CD4-positive, alpha-beta T cell treated with Interleukin-15 for 1 hour (primary cell): ENCODE measurements at places on chromosomes 4 and X.
A peak's percentile ranks its signal among the peaks of the same experiment; 100 is the strongest.

DNA sequence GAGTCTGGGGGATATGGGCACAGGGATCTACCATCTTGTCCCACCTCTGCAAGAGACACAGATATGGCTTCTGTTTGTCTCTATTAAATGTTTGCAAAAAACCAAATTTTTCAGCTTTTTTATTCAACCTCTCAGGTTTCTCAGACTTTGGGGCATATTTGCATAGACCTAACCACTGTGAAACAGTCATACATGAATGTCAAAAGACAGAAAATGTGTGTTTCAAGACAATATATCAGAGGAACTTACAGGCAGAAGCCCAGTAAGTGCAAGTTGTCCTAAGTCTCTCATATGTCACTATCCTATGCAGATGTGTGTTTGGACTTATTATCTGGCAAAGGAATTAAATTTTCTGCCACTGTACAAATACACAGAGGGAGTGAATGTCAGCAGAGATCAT, 951.2 kb downstream of the PCDH18 start:
- DNase-seq, result no peak

DNA sequence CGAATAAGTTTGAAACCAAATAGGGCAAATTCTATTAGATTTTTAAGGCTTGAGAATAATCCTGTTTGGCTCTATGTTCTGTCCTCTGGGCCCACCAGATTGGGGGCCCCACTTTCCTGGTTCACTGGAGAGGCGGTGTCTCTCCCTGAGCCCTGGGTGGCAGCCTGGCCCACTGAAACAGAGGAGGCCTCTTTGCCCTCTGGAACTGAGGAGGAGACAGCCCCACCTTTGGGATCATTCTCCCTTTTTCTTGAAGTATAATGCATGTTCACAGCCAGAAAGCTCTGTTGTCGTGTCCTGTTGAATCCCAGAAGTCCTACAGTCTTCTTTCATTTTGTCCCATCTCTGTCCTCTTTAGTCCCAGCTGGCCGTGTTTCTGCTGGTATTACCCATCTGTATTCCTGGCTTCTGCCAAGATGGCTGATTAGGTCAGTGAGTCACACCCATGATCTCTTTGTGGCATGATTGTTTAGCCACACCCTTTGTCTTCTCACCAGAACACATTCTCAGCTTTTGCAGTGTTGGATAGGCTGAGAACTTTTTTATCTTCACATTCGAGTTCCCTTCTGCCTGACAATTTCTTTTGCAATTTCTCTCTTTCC, 8.1 kb upstream of the TBC1D25 start:
- DNase-seq, result no peak

- DNase-seq, result no peak
Observed at GRCh38 chrX:149272690-149273463, 232.2 kb downstream of the IDS start.

- DNase-seq, result no peak
Observed at GRCh38 chr4:34271479-34272355, 1972.6 kb downstream of the ARAP2 start.

GRCh38 chrX:122218666-122219065, 965.4 kb upstream of the GRIA3 start:
- no peak for DNase-seq

DNA sequence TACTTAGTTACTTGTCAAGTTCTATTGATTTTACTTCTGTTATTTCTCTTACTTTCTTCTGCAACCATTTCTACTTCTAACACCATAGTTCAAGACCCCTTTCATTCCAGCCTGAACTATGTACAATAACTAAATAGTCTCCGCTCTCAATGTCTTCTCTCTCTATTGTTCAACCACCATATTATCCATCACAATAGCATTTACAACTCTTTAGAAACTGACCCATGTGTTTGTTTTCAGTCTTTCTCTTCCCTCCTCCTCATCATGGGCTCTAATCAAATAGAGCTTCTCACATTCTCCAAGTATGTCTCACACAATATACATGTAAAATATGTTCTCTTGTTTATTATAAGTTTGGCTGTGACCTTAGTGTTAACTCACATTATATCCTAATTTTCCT, 143.6 kb downstream of the ZAR1 start:
- no peak for DNase-seq

DNA sequence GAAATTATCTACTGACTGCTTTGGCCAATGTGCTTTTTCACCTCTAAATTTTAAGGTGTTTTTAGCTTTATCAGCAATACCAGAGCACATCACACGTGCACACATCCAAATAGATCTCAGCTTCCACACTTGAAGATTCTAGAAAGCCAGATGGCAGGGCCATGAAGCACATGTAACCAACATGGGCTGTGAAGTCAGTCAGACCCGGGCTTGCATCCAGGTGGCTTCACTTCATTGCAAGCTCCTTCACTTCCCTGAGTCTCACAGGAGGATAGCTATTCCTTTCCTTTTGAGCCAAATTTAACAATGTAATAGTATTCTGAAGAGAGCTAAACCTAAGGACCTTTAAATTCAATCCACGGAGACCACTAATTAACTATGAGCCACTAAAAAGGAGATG, 86.5 kb downstream of the SH3RF1 start:
- no peak for DNase-seq

DNA sequence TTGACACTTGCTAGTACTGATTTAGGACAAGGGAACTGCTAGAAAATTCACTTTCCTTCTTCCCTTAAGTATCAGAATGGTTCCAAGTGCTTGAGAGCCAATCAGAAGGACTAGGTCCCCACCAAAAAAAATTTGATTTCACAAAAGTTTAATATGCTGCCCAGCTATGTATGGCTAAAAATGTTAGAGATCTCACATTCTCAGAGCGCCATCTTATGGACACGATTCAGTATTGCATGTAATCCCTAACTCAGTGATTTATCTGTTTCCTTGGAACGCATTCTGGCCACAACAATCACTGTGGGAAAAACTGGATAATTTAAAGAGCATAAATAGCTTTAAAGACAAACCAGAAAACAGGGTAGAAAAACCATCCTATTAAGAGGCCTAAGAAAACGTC, 255.1 kb upstream of the GPC4 start:
- no peak for DNase-seq

DNA sequence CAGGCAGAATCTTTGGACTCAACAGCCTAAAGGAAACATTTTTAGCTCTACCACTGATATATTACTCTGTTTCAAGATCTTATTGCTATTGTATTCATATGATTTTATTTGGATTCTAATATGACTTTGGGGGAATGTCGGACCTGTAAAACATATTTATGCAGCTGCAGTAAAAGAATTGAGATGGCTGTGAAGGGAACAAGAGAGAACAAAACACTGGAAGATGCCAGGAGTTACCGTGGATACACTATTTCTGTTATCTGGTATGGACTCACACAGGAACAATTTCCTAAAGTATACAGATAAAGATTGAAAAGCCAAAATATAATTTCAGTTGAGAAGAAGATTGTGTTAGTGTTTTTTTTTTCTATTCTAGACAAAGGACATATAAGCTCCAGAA, 113.0 kb upstream of the DCLK2 start:
- no peak for DNase-seq

GRCh38 chr4:61385256-61385655, 185.1 kb downstream of the ADGRL3 start:
- no peak for DNase-seq

GRCh38 chrX:15718283-15718970, 19.6 kb upstream of the CA5B start:
- DNase-seq, result no peak

DNA sequence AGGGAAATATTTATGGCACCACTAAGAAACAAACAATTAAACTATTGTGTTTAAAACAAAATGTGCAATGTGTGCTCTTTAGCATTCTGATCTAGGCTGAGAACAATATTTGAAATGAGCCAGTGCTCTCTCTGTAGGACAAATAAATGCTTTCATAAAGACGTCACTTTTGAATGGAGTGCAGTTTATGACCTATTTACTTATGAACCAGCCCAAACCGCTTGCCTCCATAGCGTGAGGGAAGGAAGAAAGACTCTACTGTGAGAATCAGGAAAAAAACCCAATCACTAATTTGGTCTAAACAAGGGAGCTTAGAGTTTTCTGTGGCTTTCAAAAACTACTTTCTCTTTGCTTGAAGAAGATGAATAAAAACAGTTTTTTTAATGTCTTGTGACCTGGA, 39.4 kb downstream of the SAT1 start:
- DNase-seq, result no peak

DNA sequence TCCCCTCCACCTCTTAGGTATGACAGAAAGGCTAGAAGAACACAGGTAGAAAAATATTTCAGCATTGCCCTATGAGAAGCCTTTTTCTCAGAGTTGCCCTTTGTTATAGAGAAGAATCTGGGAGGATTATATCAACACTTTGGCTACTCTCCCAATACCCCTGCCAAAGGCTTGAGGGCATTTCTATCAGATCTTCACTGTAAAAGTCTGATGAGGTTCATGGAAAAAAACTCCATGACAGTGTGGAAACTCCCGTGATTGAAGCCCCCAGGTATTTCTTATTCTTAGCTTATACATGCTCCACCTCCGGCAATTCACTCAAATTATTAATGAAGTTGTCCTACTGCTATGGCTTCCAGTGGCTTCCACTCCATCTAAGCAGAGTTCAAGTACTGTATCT, 753.6 kb downstream of the CENPC start:
- no peak for DNase-seq

DNA sequence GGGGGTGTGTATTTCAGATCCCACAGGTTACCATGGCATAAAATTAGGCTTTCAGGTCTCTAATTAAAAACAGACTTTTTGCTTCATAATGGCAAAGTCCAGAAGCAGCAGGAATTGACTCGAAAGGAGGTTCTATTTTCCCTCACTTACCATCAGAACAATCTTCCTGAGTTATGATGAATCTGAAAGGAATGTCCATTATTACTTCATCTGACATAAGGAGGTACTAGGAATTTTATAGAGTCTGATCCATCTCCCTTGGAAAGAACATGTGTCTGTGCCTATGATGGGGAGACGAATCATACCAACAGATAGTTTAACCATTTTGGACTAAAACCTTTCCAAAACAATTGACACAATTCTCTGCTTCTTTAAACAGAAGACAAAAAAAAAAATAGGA, 206.3 kb upstream of the FGF13 start:
- DNase-seq, result no peak

DNA sequence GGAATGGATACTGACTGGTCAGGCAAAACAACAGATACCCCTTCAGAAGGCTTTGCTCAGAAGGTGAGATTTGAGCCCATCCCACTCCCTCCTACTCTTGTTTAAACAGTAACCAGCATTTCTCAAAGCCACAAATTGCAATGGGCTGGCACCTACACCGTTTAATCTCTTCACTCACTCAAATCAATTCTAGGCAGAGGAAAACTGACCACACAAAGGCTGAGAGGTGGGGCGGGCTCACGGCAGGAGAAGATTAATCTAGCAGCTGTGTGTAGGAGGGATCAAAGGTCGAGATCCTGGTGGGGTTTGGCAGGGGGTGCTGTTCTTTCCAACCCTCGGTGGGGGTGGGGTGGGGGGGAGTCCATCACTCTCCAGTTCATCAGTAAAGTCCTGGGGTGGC, 622.4 kb downstream of the BCOR start:
- no peak for DNase-seq

- DNase-seq, result no peak
Observed at GRCh38 chrX:102892103-102892502, 45.0 kb upstream of the RAB40AL start.

DNA sequence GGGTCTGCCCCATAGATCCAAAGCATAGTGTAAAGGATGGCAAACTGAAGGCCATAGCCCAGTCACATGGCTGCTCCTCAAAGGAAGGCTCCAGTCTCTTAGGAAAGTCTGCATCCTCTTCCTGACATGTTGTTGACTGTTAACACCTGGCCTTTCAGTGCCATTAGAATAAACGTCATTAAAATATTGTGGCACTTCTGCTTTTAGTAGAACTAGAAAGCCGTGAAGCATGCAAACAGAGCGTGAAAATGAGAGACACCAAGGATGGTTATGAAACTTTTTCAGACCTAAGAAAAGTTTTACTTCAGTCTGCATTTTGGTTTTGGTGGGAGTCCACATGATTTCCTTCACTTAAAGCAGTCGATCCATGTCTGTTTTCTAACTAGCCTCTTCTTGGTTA, 41.1 kb upstream of the AFF2 start:
- no peak for DNase-seq

GRCh38 chr4:36332023-36332781, 50.8 kb downstream of the DTHD1 start:
- DNase-seq, result no peak

GRCh38 chrX:149473966-149474365, 31.1 kb downstream of the IDS start:
- no peak for DNase-seq

- DNase-seq, result no peak
Observed at GRCh38 chr4:61201961-61202637, 2.0 kb downstream of the ADGRL3 start.

- DNase-seq, result peak; percentile 15
Observed at GRCh38 chr4:2290488-2290887, 28.6 kb upstream of the MXD4 start.

GRCh38 chr4:106316773-106317409, 541 bp downstream of the AIMP1 start:
- no peak for DNase-seq

DNA sequence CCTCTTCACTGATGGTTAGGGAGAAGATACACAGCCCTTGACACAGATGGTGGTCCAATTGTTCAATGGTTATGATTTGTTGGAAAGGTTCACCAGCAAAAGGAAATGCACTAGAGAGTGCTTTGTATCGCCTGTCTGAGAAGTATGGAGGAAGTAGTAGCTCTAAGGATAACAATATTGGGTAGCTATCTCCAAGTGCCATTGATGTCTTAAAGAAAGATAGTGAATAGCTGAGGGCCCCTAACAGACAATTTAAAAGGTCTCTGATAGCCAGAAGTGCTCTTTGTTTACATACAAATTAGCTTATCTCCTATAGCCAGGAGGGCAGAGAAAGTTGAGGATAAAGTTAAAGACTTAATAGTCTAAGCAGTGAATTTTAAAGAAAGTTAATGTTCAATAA, 33.9 kb upstream of the BLTP1 start:
- DNase-seq, result no peak

GRCh38 chrX:42739741-42740140, 38.2 kb downstream of the PPP1R2C start:
- DNase-seq, result no peak

GRCh38 chr4:21884615-21885014, 64.0 kb downstream of the KCNIP4 start:
- no peak for DNase-seq

GRCh38 chrX:110992611-110993010, 103.4 kb upstream of the PAK3 start:
- no peak for DNase-seq

- no peak for DNase-seq
Observed at GRCh38 chrX:20463296-20464075, 196.8 kb upstream of the RPS6KA3 start.

- DNase-seq, result no peak
Observed at GRCh38 chr4:88418411-88418810, 38.5 kb upstream of the HERC5 start.

DNA sequence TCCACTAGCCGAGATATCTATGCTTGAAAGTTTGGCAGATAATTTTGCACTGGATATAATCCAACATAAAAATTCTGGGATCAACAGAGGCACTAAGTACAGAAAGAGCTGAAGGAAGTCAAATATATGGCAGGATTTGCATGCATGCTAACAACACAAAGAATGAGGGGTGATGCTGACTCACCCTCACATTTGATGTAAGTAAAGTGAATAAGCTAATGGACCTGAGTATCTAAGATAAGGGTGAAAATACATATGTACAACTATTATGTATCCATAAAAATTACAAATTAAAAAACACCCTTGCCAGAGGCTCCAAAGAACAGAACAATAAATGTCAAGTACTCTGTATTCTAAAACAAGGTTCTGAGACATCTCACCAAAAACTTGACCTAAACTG, 63.8 kb upstream of the PRDX4 start:
- no peak for DNase-seq
